Osteoblast (primary cell): ENCODE measurements at places on chromosomes 1 and 21. TPM values are rescaled to one million over a fixed set of nuclear protein-coding genes. Genes with fewer than 3 reads are reported as not detected.

The AGT gene
- 1.5 and 6.2 TPM in 2 replicates for total RNA-seq

The FNDC5 gene
- total RNA-seq, result 0.36 TPM in 1 of 2 replicates, not detected in the other

The CD52 gene
- total RNA-seq, result not detected in 2 replicates

The CAMK2N1 gene
- 0.36 and 1.5 TPM in 2 replicates for total RNA-seq

The TSPEAR gene
- total RNA-seq, result not detected in 2 replicates
